ENCODE measurements at places on chromosomes 6 and 20. TPM values are rescaled to one million over a fixed set of nuclear protein-coding genes. Genes with fewer than 3 reads are reported as not detected.
A peak's percentile ranks its signal among the peaks of the same experiment; 100 is the strongest.

MDN1 gene
- 21.4 TPM for total RNA-seq

DNA sequence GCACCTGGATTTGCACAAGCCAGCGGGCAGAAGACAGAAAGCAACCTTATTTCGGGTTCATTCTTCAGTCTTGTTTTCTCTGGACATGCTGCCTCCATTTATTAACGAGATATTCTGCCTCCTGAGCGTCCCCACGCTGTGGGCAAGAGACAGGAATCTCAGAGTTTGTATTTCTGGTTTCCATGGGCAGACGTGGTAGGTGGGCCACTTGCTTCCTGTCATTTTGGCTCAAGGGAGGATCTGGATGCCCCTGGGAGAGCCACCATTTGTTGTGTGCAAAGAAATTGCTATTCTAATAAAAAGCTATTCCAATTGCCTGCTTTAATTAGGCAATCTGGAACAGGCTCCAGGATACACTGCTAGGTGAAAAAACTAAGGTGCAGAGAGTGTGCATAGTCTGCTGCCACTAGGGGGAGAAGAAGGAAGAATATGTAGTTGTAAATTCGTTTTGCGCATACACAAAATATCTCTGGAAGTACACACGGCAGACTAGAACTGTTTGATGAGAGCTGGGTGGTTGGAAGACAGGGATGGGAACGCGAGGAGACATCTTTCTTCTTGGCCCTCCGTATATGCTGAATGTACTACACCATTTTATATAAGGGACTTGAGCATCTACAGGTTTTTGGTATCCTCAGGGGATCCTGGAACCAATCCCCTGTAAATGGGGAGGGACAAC is 30.1 kb upstream of the SLC16A10 start:
- no peak overlapping the region for H3K4me3 ChIP-seq
- H3K27ac ChIP-seq: no peak overlapping the region
- peak; percentile 22 for DNase-seq
- H3K27me3 ChIP-seq: peaks cover 11% of the 10 kb centered on the region

- no peaks in the 10 kb centered on the region for H3K27me3 ChIP-seq
- DNase-seq: no peak
- no peak overlapping the region for H3K4me3 ChIP-seq
- no peak overlapping the region for H3K27ac ChIP-seq
- no peaks in the 10 kb centered on the region for H3K4me1 ChIP-seq
These were observed 264.5 kb downstream of the KIF16B start for GRCh38 chr20:16308754-16309153.

GRCh38 chr6:1163501-1163900 is 148.4 kb upstream of the FOXQ1 start:
- no peak overlapping the region for H3K4me3 ChIP-seq
- H3K4me1 ChIP-seq: no peaks in the 10 kb centered on the region
- peaks cover 1% of the 10 kb centered on the region for H3K27me3 ChIP-seq
- H3K27ac ChIP-seq: no peak overlapping the region

- H3K4me1 ChIP-seq: no peaks in the 10 kb centered on the region
- H3K36me3 ChIP-seq: no peaks in the 10 kb centered on the region
- peak; percentile 93 for DNase-seq
- no peak overlapping the region for H3K4me3 ChIP-seq
- H3K27ac ChIP-seq: no peak overlapping the region
These were observed 26.4 kb upstream of the BHLHE23 start for GRCh38 chr20:63032861-63033793.

TRIM10 gene
- not detected for total RNA-seq

GRCh38 chr6:142885182-142885867 is 59.7 kb downstream of the HIVEP2 start:
- DNase-seq: no peak
- peaks cover 59% of the 10 kb centered on the region for H3K4me1 ChIP-seq
- peak overlapping the region; percentile 97 for H3K27ac ChIP-seq

DNA sequence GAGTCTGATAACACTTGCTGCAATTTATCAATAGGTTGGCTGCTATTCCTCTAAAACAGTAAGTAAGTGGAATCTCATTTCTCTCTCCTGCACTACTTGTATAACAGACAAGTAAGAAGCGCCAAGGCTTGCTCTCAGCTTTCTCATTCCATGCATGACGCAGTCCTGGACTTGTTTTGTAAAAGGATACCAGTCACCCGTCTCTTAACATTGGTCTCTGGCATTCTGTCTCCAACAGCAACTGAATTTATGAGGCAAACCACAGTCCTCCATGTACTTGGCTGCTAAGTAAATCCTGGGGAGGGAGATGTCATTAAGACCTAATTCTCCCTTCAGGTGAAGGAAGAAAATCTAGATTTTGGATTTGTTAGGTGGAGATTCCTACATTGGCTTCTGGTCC is 115.4 kb downstream of the OPN5 start:
- no peak overlapping the region for H3K27ac ChIP-seq
- H3K4me1 ChIP-seq: no peaks in the 10 kb centered on the region
- no peaks in the 10 kb centered on the region for H3K27me3 ChIP-seq
- DNase-seq: no peak
- H3K4me3 ChIP-seq: no peak overlapping the region

- DNase-seq: no peak
- no peak overlapping the region for H3K4me3 ChIP-seq
- no peaks in the 10 kb centered on the region for H3K4me1 ChIP-seq
- no peaks in the 10 kb centered on the region for H3K27me3 ChIP-seq
- H3K27ac ChIP-seq: no peak overlapping the region
These were observed 102.4 kb downstream of the ARID1B start for GRCh38 chr6:156879591-156879990.

- no peaks in the 10 kb centered on the region for H3K27me3 ChIP-seq
- H3K4me1 ChIP-seq: peaks cover 7% of the 10 kb centered on the region
- H3K36me3 ChIP-seq: no peaks in the 10 kb centered on the region
- no peak overlapping the region for H3K27ac ChIP-seq
These were observed 34.3 kb downstream of the HLA-DMB start for GRCh38 chr6:32906539-32906938.

GRCh38 chr6:158284876-158285655 is 27.2 kb upstream of the TULP4 start:
- no peak for DNase-seq
- H3K4me3 ChIP-seq: peak overlapping the region; percentile 34
- peak overlapping the region; percentile 68 for H3K27ac ChIP-seq

GRCh38 chr6:127348028-127348661 is 4.7 kb upstream of the ECHDC1 start:
- no peaks in the 10 kb centered on the region for H3K36me3 ChIP-seq
- H3K27me3 ChIP-seq: no peaks in the 10 kb centered on the region
- no peak for DNase-seq
- no peak overlapping the region for H3K4me3 ChIP-seq

DNA sequence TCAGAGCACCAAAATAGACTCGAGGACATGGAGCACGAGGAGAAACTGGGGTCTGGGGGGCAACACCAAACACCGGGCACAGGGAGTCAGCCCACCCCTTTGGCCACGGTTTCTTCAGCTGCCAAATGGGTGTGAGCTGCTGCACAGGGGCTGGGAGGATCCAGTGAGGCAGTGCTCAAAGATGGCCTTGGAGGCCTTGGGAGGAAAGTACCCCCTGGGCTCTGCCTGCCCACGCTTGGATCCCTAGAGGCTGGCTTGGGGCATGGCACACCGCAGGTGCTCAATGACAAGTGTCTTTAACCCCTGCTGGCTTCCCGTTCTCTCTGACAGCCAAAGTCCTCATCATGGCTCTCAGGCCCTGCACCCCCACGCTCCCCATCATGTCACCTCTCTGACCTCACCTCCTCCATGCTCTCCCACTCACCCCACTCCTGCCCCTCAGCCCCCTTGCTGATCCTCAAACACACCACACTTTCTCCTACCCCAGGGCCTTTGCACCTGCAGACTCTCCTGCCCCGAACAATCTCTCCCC is 190.3 kb downstream of the ANKRD60 start:
- no peaks in the 10 kb centered on the region for H3K4me1 ChIP-seq
- peaks cover 9% of the 10 kb centered on the region for H3K27me3 ChIP-seq
- H3K27ac ChIP-seq: no peak overlapping the region
- no peak overlapping the region for H3K4me3 ChIP-seq
- DNase-seq: no peak

DNA sequence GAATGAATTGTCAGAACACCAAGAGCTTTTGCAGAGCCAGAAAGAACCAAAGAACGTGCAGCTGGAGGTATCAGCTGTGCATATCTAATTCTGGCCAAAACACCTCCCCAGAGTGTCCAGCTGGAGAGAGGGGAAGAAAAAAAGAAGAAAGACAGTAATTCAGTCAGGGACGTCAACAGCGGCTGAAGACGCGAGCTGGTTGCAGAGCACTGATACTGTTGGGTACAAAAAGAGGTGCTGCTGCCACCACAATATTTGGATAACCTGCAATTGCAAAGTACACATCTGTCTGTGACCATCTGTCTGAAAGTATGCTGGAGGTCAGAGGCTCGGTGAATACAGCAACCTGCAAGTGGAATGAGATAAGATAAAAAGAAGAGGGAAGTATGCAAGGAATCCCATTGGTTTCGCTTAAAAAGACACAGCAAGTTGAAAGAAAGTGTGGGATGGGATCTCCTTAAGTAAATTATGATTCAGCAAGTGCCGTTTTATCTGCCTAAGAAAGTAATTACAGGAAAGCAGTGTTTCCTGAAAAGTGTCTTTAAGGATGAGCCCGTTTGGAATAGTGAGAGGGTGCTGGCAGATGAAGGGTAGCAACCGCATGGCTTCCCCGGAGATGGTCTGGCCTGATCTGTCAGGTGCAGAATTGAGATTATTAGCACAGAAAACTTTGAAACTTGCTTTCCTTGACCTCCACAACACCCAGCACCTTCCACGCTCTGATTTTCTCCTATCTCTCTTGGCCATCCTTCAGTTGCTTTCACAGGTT is 189.9 kb upstream of the PRDM1 start:
- H3K27ac ChIP-seq: no peak overlapping the region
- peaks cover 10% of the 10 kb centered on the region for H3K4me1 ChIP-seq
- H3K36me3 ChIP-seq: no peaks in the 10 kb centered on the region
- no peak overlapping the region for H3K4me3 ChIP-seq
- no peak for DNase-seq

SLC22A2 gene
- under 0.01 TPM for total RNA-seq

DNA sequence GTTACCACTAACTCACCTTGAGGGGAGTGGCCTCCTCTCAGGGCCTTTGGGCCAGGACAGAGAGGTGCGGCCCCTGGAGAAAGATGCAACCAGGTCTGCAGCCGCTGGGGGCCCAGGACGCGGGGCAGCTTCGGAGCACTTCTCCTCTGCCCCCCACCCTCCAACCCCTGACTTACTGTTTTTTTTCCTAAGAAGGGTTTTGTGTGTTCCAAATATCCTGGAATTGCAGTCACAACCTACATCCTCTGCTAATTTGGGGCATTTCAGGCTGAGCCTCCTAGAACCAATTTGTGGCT is 1.7 kb downstream of the LINC00237 start:
- no peak overlapping the region for H3K4me3 ChIP-seq
- no peaks in the 10 kb centered on the region for H3K36me3 ChIP-seq
- H3K27ac ChIP-seq: no peak overlapping the region
- H3K4me1 ChIP-seq: peaks cover 4% of the 10 kb centered on the region

AK9 gene
- total RNA-seq: 6.5 TPM

DNA sequence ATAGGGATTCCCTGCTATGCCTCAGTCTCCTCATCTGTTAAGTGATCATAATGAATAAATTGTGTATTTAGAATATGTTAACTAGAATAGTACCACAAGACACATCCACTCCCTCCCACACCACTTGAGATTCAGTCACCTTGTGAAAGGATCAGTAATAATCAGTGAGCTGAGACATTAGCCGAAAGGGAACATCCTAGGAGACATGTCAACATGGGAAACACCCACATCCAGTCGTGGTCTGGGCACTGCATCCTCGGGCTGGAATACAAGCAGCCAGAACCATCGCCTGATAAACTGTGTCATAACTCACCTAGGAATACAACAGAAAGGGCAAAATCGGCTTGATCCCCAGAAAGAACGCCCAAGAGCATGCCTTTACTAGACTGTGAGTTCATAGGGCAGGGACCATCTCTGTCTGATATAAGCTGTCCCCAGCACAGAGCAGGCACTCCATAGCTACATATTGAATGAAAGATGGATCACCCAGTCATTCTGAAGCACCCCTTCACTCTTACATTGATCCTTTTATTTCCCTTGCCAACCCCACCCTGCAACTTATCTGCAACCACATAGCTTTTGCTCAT is 23.9 kb downstream of the RIPOR2 start:
- peaks cover 23% of the 10 kb centered on the region for H3K4me1 ChIP-seq
- H3K27ac ChIP-seq: no peak overlapping the region
- H3K36me3 ChIP-seq: no peaks in the 10 kb centered on the region
- H3K4me3 ChIP-seq: peak overlapping the region; percentile 76

GRCh38 chr6:132167929-132168892 is 217.0 kb upstream of the CCN2 start:
- DNase-seq: no peak
- no peak overlapping the region for H3K4me3 ChIP-seq
- no peaks in the 10 kb centered on the region for H3K4me1 ChIP-seq
- H3K27ac ChIP-seq: no peak overlapping the region
- no peaks in the 10 kb centered on the region for H3K27me3 ChIP-seq

DNA sequence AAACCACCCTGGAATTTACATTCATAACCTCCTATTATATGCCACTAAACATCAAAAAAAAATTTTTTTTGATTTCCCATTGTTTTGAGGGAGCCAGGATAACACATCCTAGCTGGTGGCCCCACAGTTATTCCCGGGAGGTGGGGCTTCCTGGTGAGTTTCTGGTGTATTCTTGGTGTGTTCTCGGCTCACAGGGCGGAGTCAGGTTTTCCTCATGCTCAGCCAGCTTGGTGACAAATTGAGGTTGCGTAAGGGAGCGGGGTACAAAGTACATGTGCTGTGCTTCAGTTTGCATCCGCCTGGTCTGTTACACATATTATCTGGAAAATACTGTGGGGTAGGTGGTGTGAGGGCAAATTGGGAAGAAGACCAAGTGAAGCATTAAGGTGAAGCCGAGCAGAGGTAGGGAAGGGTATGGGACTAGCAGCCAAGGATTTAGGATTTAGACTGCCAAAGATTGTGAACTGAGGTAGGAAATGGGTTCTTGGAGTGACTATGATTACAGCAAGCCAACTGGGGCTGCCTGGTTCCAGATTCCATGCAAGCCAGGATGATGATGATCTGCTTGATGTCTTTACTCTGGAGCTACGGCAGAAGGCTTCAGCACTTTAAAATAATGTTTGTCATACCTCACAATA is 46.2 kb upstream of the EEF1A1 start:
- H3K27me3 ChIP-seq: no peaks in the 10 kb centered on the region
- H3K4me1 ChIP-seq: peaks cover 11% of the 10 kb centered on the region
- peak overlapping the region; percentile 33 for H3K27ac ChIP-seq
- H3K36me3 ChIP-seq: no peaks in the 10 kb centered on the region
- no peak overlapping the region for H3K4me3 ChIP-seq

DNA sequence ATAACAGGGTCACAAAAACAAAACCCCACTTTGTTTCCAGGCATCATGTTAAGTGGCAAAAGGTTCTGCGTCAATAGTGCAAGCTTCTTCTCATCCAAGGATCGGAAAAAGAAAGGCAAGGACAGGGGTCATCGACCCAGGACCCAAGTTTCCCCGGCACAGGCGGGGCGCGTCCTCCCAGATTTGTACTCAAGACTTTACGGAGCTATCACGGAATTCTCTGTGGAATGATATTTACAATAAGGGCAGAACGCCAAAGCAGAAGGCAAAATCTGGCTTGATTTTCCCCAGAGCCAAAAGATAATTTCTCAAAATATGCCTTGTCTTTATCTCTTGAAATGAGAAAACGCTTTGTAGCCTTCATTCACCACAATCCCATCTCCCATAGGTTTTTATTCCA is 25.5 kb downstream of the PDE10A start:
- DNase-seq: no peak
- no peaks in the 10 kb centered on the region for H3K36me3 ChIP-seq
- no peaks in the 10 kb centered on the region for H3K4me1 ChIP-seq
- H3K27ac ChIP-seq: no peak overlapping the region

PREX1 gene
- 12.7 TPM for total RNA-seq

Data from osteoblast (primary cell).